ENCODE measurements at places on chromosomes 5 and 9.
A peak's percentile ranks its signal among the peaks of the same experiment; 100 is the strongest.

DNA sequence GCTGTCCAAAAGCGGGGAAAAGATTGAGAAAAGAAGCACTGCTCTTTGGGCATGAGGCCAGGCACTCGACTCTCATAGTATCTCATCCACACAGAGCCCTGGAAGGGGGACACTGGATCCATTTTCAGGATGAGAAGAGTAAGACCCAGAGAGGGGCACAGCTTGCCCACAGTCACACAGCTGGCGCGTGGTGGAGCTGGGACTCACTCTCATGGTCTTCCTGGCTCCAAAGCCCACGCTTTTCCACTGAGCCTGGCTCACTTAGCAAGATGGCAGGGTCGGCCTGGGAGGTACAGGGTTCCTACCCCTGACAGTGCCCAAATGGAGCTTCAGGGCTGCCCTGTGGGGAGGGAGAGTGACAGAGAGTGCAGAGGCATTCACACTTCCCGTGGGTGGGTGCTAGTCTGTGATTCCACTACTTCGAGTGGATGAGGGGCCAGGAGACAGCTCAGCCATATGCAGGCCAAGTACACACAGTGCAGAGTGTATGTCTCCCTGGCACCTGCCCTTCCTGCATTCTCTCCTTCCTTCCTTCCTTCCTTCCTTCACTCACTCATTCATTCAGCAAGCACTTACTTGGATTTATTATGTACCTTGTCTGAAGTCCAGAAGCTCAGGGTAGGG is 18.3 kb upstream of the IGFBPL1 start:
- no peak for DNase-seq

- DNase-seq: no peak
Observed at GRCh38 chr9:114820776-114821501, 15.1 kb upstream of the TNFSF15 start.

- DNase-seq: no peak
Observed at GRCh38 chr5:137507150-137507549, 8.0 kb upstream of the SPOCK1 start.

- DNase-seq: no peak
Observed at GRCh38 chr5:20266066-20266465, 278.1 kb upstream of the CDH18 start.

DNA sequence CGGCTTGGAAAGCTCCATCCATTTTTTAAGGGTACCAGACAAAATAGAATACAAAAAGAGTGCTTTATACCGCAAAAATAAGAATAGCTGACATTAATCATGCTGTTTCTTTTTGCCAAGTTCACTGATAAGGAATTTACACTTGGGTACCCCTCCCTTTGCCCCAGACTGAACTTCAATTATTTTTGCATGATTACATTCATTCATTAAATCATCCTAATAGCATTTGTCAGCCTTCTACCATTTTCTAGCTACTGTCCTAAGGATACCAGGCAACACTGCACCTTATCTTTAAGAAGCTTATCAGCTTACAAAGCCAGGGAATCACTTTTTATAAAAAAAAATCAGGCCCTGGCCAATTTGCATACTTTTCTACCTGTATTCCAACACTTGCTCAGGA is 48.4 kb downstream of the YIPF5 start:
- DNase-seq: no peak

- DNase-seq: no peak
Observed at GRCh38 chr9:86764671-86765343, 182.5 kb downstream of the GAS1 start.

GRCh38 chr9:110214586-110215355 is 6.8 kb upstream of the C9orf152 start:
- DNase-seq: no peak

DNA sequence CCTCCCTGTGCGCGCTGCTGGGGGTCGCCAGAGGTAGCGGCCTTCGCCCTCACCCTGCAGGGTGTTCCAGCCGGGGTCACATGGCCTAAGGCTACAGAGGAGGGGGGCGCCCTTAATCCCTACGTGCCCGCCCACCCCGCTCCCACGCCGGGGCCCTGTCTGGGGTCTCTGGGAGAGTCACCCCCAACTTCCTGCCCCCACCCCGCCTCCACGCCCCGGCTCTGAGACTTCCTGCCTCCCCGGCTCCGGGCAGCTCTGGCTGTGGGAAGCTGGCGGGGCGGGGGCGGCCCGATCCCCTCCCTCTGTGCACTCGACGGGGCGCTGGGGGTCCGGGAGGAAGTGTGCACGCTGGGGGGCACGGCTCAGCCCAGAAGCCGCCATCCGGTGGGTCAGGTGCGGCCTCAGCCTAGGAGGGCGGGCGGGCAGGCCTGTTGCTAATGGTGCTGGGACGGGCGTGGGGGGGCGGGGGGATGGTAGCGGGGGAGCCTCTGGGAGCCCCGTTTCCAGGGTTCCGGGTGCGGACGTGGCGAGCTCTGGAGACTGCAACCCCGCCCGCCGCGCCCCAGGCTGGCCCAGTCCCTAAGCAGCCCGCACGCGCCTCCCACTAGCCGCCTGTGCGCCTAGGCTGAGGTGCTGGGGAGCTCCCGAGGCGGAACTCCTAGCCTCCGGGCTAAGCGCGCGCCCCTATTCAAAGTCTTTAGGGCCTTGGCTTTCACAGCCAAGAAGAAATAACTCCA is 61.6 kb downstream of the CXXC5 start:
- DNase-seq: no peak

- DNase-seq: peak; percentile 33
Observed at GRCh38 chr5:38888041-38888440, 42.2 kb downstream of the OSMR start.

DNA sequence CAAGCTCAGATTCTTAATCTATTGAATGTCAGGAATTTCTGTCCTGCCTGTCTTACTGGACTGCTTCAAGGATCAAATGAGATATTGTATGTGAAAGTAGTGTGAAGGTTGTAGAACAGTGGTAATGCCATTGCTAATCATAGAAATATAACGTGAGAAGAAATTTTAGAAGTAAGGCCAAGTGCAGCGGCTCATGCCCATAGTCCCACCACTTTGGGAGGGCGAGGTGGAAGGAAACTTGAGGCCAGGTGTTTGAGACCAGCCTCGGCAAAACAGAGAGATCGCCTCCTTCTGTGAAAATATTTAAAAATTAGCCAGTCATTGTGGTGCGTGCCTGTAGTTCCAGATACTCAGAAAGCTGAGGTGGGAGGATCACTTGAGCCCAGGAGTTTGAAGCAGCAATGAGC is 5.1 kb upstream of the HSPA5 start:
- DNase-seq: no peak

DNA sequence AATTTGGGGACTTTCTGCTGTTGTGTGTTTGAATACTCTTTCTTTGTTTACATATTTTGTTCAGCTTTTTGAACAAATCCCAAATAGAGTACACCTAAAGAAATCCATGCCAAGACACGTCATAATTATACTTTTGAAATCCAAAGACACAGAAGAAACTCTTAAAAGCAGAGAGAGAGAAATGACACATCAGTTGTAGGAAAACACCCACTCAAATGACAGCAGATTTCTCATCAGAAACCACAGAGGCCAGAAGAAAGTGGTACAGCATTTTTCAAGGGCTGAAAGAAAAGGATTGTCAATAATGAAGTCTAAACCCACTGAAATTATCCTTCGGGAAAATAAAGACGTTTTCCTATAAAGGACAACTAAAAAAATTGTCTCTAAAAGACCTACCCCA is 378.6 kb downstream of the GADD45G start:
- DNase-seq: no peak

GRCh38 chr9:16828340-16829281 is 41.9 kb downstream of the BNC2 start:
- no peak for DNase-seq

DNA sequence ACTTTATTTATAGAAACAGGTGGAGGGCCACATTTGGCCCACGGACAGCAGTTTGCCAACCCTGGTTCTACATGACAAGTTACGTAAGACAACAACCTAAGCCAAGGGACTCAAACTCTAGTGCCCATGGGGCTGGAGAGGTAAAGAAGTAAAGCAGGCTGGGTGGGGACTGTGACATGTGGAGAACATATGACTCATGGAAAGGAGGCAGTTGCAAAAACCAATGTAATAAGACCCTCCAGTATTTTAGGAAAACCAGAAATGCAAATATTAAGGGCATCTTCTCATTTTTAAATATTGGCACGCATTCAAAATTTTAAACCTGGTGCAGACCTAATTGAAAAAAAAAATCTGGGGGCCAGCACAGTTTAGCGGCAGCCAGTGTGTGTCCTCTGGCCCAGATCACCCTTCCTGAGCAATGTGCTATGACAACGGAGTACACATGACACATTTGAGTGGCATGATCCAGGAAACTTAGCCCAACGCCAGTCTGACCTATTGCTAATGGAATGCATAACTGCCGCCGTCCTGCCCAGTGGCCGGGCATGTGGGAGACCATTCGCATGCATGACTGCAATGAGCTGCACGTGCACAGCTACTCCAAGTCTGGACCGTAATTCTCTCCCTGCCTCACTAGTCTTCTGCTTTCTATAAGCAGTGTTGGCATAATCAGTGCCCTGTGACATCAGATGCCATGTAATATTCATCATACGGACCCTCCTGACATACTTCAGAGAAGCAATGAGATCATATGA is 97.2 kb downstream of the SH3TC2 start:
- DNase-seq: no peak

DNA sequence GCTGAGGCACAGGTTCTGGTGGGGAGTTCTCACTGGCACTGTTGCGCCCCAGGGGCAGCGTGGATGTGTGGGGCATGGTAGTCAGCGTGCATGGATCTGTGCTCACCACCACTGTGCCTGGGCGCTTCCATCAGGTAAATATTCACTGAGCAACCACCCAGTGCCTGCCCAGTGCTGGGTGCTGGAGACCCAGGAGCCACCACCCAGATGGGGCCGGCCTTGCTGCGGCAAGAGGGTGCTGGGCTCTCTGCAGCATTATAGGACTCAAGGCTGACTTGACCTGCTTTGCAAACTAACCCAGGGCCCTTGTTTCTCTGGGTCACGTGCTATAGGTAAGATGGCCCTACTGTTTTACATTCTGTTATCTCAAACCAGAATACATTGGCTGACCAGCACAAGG is 60.5 kb downstream of the DAP start:
- no peak for DNase-seq

- DNase-seq: no peak
Observed at GRCh38 chr9:134068744-134069479, 1.1 kb upstream of the BRD3 start.

- no peak for DNase-seq
Observed at GRCh38 chr9:70255486-70255885, 3.3 kb upstream of the SMC5 start.

DNA sequence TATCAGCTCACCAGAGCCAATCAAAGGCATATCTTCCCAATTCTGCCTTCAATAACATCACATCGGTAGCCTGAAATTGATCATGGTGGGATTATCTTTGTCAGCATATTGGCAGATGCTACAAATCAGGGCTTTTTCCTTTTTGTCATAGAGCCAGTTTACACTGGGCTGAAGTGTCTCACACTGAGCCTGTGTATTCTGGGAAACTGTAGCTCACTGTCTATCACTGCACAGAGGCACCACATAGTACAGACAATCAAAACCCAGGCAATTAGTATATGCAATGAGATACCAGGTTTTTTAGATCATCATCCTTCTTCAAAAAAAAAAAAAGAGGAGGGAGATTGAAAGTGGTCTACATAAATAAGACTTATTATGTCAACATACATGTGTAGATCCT is 46.6 kb downstream of the ADAM19 start:
- DNase-seq: no peak

DNA sequence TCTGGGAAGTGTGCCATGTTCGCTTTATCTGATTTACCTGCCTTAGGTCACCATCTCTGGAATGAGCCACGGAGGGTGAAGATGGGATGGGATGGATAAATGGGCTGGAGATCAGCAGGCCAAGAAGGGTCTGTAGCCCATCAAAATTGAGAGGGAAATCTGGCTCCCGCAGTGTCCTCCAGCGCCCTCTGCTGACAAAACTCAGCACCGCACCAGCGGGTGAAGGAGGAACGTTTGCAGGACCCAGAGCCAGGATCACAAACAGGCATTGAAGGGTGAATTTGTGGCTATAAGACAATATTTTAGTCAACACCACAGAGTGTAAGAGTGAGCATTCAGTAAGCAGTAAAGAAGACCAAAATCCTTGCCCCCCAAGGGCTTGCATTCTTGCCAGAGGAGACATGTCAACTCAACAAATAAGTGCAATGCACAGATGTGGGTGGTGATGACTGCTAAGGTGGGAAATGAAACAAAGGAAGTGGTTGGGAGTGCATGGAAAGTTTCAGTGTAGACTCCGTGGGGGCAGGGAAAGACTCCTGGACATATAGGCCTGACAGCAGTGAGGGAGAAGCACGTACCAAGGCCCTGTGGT is 124.4 kb downstream of the TENT4A start:
- DNase-seq: peak; percentile 18

DNA sequence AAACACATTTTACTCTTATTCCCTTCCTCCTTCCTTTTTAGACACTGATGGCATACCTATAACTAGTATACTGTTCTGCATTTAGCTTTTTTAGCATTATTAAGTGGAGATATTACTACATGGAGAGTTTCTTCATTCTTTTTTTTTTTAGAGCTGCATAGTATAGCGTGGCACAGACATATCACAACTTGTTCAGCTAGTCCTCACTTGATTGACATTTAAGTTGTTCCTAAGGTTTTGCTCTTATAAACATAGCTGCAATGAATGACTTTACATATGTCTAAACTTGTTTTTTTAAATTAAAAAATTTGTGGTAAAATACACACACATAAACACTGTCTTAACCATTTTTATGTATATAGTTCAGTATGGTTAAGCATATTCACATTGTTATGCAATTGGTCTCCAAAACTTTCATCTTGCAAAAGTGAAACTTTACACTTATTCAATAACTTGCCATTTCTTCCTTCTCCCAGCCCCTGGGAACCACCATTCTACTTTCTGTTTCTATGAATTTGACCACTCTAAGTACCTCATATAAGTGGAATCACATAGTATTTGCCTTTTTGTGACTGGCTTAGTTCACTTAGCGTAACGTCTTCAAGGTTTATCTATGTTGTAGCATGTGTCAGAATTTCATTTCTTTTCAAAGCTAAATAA is 48.7 kb downstream of the ANKDD1B start:
- DNase-seq: no peak

DNA sequence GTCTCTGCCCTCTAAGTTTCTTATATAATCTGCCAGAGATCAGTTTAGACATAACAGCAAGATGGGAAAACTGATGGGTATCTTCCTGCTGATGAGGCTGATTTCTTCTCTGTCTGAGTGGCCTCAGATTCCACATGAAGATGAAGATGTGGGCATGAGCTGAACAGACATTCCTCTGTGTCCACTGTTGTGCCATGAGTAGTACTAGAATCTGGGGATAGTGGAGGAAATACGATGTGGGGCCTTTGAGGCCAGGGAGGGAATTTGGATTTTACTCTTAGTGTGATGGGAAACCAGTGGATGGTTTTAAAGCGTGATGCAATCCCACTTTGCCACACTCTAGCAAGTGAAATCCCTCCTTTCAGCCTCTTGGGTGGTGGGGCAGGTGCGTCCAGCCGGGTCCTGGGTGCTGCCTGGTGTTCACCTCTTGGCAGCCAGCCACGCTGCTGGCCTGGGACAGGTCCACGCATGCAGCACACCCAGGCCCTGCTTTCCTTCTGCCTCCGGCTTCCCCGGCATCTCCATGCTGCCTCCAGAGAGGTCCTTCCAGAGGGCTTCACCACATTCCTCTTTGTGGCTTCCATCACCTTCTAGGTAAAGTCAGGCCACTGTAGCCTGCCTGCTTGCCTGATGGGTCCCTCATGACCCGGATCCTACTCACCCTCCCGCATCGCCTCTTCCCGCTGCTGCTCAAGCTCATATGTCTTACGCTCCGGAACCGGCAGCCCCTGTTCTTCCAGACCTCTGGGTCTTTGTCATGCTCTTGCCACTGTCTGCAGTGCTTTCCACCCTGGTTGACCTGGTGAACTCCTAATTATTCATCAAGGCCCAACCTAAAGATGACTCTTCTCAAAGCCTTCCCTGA is 28.1 kb upstream of the SH3PXD2B start:
- DNase-seq: no peak
